WTC11 (cell line): ENCODE measurements at places on chromosomes 16 and 17. TPM values are rescaled to one million over a fixed set of nuclear protein-coding genes. Genes with fewer than 3 reads are reported as not detected.

Gene TBC1D3K
- not detected in 3 replicates for total RNA-seq

Gene CDH13
- 0.48 to 0.81 TPM (median 0.62 TPM) in 3 replicates for total RNA-seq

Gene BRIP1
- total RNA-seq = 13.8 to 17.6 TPM (median 16.0 TPM) in 3 replicates

Gene P2RX1
- 0.07 TPM in 1 of 3 replicates, not detected in the others for total RNA-seq

Gene GRIN2A
- total RNA-seq = 3.5 to 4.5 TPM (median 4.0 TPM) in 3 replicates

Gene PDP2
- 26.4 to 28.4 TPM (median 27.0 TPM) in 3 replicates for total RNA-seq

Gene USP43
- total RNA-seq = 6.8 to 8.6 TPM (median 7.3 TPM) in 3 replicates

Gene TBC1D28
- total RNA-seq = 0.09 to 0.15 TPM in 2 of 3 replicates, not detected in the other

Gene TP53TG3F
- not detected in 3 replicates for total RNA-seq

Gene STAT5A
- total RNA-seq = 6.6 to 10.9 TPM (median 9.7 TPM) in 3 replicates

Gene RAB11FIP4
- 47.3 to 54.9 TPM (median 50.9 TPM) in 3 replicates for total RNA-seq

Gene LIMD2
- 83.4 to 91.8 TPM (median 88.4 TPM) in 3 replicates for total RNA-seq

Gene HEATR3
- total RNA-seq = 27.8 to 28.1 TPM (median 28.0 TPM) in 3 replicates

Gene CCL7
- not detected in 3 replicates for total RNA-seq

Gene DLG4
- total RNA-seq = 47.1 to 59.7 TPM (median 48.0 TPM) in 3 replicates

Gene FZD2
- total RNA-seq = 37.6 to 42.8 TPM (median 38.5 TPM) in 3 replicates

Gene TEPSIN
- 32.2 to 40.7 TPM (median 35.4 TPM) in 3 replicates for total RNA-seq

Gene TSPOAP1
- 10.9 to 19.0 TPM (median 16.4 TPM) in 3 replicates for total RNA-seq

Gene SPATA20
- total RNA-seq = 24.6 to 30.6 TPM (median 26.3 TPM) in 3 replicates

Gene SLFN11
- 0.26 to 0.53 TPM (median 0.27 TPM) in 3 replicates for total RNA-seq

Gene MT1E
- 92.7 to 114 TPM (median 103 TPM) in 3 replicates for total RNA-seq

Gene KRT31
- not detected in 3 replicates for total RNA-seq

Gene SGSM2
- 47.2 to 50.3 TPM (median 49.8 TPM) in 3 replicates for total RNA-seq

Gene TMEM235
- total RNA-seq = 0.24 to 0.41 TPM (median 0.27 TPM) in 3 replicates

Gene SHMT1
- total RNA-seq = 40.1 to 49.2 TPM (median 42.5 TPM) in 3 replicates

Gene TPSG1
- total RNA-seq = not detected in 3 replicates

Gene SPAG5
- 120 to 146 TPM (median 125 TPM) in 3 replicates for total RNA-seq

Gene KRT32
- total RNA-seq = not detected in 3 replicates

Gene TAF1C
- 71.2 to 89.7 TPM (median 74.7 TPM) in 3 replicates for total RNA-seq

Gene TMC5
- total RNA-seq = 2.1 to 4.6 TPM (median 3.1 TPM) in 3 replicates

Gene FBXW10B
- 0.14 to 0.33 TPM in 2 of 3 replicates, not detected in the other for total RNA-seq

Gene DOC2A
- total RNA-seq = 10.8 to 16.6 TPM (median 16.4 TPM) in 3 replicates

Gene MEIOB
- total RNA-seq = 1.4 to 3.9 TPM (median 3.3 TPM) in 3 replicates

Gene GABARAPL2
- 60.8 to 63.7 TPM (median 62.7 TPM) in 3 replicates for total RNA-seq

Gene MYH2
- total RNA-seq = 1.1 to 1.5 TPM (median 1.5 TPM) in 3 replicates

Gene CDC42EP4
- total RNA-seq = 17.0 to 18.8 TPM (median 18.4 TPM) in 3 replicates

Gene EPN3
- total RNA-seq = 6.9 to 8.8 TPM (median 8.1 TPM) in 3 replicates

Gene CES5A
- total RNA-seq = not detected in 3 replicates

Gene MT1X
- total RNA-seq = 328 to 466 TPM (median 465 TPM) in 3 replicates

Gene CD300C
- not detected in 3 replicates for total RNA-seq

Gene NECAB2
- 2.9 to 4.9 TPM (median 4.4 TPM) in 3 replicates for total RNA-seq

Gene ZMYND15
- total RNA-seq = 0.39 to 0.71 TPM (median 0.63 TPM) in 3 replicates

Gene NPIPA3
- total RNA-seq = 0.92 to 2.3 TPM (median 1.4 TPM) in 3 replicates

Gene OR1A1
- not detected in 3 replicates for total RNA-seq

Gene PARN
- 37.7 to 39.4 TPM (median 38.5 TPM) in 3 replicates for total RNA-seq

Gene PERCC1
- total RNA-seq = not detected in 3 replicates

Gene MYH10
- total RNA-seq = 226 to 236 TPM (median 231 TPM) in 3 replicates

Gene NEUROD2
- total RNA-seq = not detected in 3 replicates

Gene LRRC46
- total RNA-seq = 0.09 to 0.39 TPM (median 0.30 TPM) in 3 replicates

Gene NPIPA8
- 6.8 to 32.4 TPM (median 22.7 TPM) in 3 replicates for total RNA-seq

Gene NOD2
- total RNA-seq = 0.11 to 0.60 TPM (median 0.34 TPM) in 3 replicates

Gene ASGR2
- total RNA-seq = 0.13 to 0.30 TPM (median 0.14 TPM) in 3 replicates

Gene CCDC200
- not detected in 3 replicates for total RNA-seq

Gene PPP1R1B
- 15.0 to 20.5 TPM (median 15.2 TPM) in 3 replicates for total RNA-seq

Gene TBX21
- total RNA-seq = 0.15 to 0.18 TPM in 2 of 3 replicates, not detected in the other

Gene ITFG1
- 20.5 to 22.3 TPM (median 21.1 TPM) in 3 replicates for total RNA-seq

Gene ZNF385C
- 3.1 to 4.5 TPM (median 3.7 TPM) in 3 replicates for total RNA-seq

Gene SNX20
- 0.14 TPM in 1 of 3 replicates, not detected in the others for total RNA-seq

Gene PYDC1
- total RNA-seq = 1.9 to 9.5 TPM (median 6.1 TPM) in 3 replicates

Gene LITAFD
- not detected in 3 replicates for total RNA-seq
